ENCODE measurements at places on chromosomes 16 and 17.

DNA sequence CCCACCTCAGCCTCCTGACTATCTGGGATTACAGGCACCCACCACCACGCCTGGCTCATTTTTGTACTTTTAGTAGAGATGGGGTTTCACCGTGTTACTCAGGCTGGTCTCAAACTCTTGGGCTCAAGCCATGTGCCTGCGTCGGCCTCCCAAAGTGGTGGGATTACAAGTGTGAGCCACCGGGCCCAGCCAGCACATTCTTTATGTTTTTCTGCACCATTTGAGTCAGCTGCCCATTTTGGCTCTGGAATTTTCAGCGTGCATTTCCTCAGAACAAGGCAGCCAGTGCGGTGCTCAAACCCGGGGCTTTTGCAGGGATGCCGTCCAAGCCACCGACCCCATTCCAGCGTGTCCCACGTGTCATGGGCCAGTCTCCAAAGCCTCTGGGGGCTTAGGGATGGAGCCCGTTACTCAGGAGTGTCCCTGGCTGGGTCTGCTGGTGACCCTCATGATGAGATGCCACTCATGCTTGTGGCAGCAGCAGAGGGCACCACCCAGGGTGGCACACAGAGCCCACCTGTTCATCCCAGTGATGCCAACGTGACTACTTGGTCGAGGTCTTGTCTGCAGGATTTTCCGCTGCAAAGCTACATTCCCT lies 3.7 kb upstream of the RAB40C start:
- DNase-seq: no peak

GRCh38 chr16:87161822-87162676 lies 155.1 kb downstream of the C16orf95 start:
- DNase-seq: no peak

- no peak for DNase-seq
Observed at GRCh38 chr16:81885976-81886586, 107.0 kb downstream of the PLCG2 start.

DNA sequence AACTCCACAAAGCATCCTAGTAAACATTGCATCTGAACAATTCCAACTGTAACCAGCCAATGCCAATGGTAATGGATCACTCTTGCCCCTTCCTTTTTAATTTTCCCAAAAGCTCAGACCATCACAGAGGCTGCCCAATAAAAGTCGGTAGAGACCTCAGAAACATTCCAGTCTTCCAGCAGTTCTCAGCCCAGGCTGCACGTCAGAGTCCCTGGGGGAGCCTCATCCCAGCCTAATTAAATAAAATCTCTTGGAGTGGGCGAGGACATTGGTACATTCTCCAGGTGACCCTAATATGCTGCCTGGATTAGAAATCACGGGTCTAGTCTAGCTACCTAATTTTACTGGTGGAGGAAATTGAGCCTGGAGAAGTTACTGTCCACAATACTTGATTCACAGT lies 117.1 kb upstream of the MYOCD start:
- DNase-seq: no peak

- no peak for DNase-seq
Observed at GRCh38 chr17:15920758-15921239, 24.1 kb upstream of the ADORA2B start.

- DNase-seq: peak; percentile 79
Observed at GRCh38 chr17:49690256-49690655, 12.4 kb upstream of the SPOP start.

DNA sequence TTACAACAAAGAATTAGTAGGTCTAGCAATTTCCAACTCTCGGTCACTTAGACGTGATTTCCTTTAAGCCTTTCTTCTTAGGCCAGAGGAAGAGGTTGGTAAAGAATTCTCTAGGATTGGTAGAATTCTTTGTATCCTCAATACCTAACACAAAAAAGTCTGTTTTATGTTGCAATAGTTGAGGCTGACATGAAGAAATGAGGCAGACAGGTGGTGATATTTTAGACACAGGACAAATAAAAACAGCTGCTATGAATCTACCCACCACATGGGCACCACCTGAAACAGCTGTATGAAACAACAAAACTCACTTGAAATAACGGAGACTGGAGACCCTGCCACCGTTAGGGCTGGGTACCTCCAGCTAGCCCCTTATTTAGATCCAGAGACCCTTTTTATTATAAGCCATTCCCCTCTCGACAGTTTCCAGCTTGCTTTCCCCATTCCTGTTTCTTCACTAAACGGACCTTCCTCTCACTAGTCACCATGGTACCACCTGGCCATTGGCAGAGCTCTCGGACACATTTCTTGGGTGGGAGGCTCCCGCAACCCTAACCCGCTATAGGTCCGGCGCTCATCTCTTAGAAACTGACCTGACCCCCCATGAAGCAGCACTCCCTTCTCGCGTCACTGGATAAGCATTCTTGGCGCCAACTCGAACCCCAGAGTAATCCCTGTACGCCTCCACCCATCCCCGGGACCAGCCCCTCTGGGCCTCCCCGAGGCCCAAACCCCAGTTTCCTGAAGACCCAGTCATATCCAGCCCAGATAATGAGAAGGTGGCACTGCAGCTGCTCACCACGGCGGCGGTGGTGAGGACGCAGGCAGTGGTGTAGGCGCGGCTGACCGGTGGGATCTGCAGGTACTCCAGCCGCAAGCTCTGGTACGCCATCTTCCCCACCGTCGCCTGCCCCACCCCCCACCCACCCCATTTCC lies at the start of gene DERL2:
Gene DERL2 (minus strand): TSS at position 909 of the 936 bp plus-strand sequence. CDS start 17 bp downstream, at position 892.
- no peak for DNase-seq

- no peak for DNase-seq
Observed at GRCh38 chr16:79451196-79451816, 149.2 kb downstream of the MAF start.

GRCh38 chr17:45146890-45147580 lies 1.2 kb upstream of the HEXIM1 start:
- DNase-seq: no peak

GRCh38 chr17:32492264-32492589 lies 5.4 kb downstream of the CDK5R1 start:
- no peak for DNase-seq

- no peak for DNase-seq
Observed at GRCh38 chr17:39926135-39926587, 1.2 kb downstream of the ORMDL3 start.

GRCh38 chr16:70767377-70768202 lies 33.4 kb downstream of the VAC14 start:
- DNase-seq: no peak

Data from C1 segment of cervical spinal cord (tissue), 14 donors.